ENCODE measurements at places on chromosomes 6 and 20.

DNA sequence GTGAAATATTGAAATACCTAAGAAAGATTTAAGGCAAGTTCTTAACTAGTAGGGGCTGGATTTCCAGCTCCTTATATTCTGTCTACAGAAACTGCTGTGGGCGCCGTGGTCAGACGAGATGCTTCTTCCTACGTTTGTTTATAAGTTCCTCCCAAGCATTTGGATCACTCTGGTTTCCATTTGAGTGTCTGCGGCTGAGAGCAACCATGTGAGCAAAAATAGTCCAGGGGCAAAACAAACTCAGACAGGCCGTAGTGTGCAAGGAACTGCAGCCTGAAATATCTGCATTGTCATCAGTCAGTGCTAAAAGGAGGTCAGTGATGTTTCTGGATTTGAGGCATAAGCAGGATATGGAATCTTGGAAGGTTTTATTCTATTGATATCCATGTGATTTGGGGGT lies 485.9 kb upstream of the JAG1 start:
- DNase-seq = no peak

DNA sequence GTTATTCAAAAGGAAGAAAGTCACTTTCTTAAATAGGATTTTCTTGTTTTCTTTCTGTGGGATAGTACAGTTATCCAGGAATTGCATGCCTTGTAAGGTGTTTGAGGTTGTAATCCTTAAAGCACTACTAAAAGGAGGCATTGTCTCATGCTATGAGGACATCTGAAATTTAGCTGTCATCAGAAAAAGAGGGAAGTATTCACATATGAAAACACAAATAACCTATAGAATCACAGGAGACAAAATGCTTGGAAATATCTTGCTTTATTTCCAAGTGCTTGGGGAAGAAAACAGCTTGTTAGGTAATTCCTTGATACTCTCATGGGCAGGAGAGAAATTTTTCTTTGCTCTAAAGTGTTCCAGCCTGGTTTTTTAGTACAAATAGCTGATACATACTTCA lies 40.1 kb downstream of the HECA start:
- DNase-seq = no peak

DNA sequence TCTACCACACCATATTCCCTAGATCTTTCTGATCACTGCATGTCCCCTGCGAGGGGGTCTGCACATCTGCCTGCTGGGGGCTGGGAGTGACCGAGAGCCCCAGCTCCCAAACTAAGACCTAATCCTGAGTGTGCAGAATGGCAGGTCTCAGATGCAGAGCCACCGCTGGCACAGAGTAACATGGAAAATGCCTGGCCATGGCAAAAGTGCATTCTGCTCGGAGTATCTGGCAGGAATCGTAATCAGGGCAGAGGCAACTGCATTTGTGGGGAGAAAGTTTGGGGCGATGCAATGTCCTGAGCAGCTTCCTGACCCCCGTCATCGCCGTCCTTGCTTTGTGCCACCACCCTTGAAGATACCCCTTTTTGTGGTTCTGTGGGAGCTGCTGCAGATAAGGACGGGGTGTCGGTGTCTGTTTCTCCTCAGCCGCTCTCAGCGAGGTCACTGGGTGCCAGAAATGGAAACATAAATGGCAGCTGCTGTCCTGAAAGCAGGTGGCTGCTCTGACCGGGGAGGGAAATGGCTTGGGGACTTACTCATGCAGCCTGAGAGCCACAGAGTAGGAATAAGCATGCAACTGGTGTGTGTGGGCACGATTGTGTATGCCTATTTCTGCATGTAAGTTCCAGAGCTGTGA lies 157.9 kb downstream of the LY86 start:
- DNase-seq = no peak

- DNase-seq = no peak
These were observed 11.2 kb downstream of the SLC22A1 start for GRCh38 chr6:160132776-160133338.

- DNase-seq = no peak
These were observed 3.1 kb upstream of the SLC17A1 start for GRCh38 chr6:25834950-25835349.

DNA sequence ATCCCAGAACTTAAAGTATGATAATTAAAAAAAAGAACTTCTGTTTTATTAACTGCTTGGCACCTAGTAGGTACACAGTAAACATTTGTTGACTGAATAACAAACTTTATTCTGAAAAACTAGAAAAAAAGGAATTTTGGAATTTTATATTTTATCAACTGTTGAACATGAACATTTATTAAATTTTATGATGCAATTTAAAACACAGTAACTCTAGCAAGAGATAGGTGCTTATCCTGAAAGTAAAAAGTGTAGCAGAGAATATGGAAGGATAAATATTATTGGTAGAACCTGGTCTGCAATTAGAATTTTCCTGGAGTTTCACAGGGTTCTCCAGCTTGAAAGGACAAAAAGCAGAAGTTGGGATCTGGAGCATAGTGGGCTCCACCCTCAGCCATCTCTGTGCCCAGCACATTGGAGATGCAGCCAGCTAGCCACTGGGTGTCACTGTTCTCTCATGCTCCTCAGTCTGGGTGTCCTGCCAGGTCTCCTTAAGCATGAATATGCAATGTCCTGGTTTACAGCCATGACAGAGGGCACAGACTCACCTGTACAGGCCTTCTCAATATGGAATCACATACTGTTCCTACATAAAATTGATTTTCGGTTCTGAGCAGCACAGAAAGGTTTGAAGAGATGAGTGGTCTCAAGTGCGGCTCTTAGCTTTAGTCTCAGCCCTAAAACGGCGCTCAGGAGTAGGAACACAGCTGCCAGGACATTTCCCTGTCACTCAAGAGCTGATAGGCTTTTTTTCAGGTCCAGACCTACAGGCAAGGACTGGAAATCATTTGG lies 31.7 kb upstream of the IL20RA start:
- DNase-seq = peak; percentile 59

DNA sequence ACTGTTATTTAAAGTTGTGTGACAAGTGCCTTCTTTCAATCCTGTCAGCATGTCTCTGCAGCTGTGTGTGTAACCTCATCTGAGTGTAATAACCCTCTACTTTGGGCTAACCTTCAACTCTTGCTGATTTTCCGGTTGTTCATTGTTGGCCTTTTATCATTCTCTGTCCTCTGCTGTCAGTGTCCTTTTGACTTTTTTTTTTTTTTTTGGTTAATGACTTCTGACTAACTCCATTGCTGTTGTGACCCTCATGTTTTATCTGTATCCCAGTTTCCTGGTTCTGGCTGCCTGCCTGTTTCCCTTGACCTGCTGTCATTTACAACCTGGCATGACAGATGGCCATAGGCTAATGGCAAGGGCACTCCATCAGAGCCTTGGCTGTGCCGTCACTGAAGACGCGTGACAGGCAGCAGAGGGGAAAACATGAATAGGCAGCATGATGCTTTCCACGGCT lies 145.7 kb upstream of the MAN1A1 start:
- no peak for DNase-seq

- DNase-seq = no peak
These were observed at the start of gene EBF4 for GRCh38 chr20:2692036-2692885. Gene EBF4 (plus strand): TSS chr20:2692780. CDS start chr20:2693646, 866 bp downstream.

DNA sequence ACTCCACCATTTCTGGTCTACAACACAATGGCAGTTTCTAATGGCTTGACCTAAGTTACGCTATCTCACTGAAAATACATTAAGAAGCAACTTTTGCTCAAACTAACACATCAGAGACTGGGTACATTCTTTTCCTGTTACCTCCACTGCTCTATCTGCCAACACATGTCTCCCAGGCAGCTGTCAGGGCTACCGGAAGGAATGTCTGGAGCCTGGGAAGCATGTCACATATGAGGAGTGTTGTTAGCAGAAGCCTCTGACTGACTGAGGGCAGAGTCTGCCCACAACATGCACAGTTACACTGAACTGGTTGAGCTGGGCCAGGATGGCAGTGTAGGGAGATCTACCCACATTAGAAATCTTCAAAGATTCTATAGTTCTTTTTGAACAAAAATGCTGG lies 264.5 kb downstream of the KIF16B start:
- DNase-seq = no peak

All from GM12864 (cell line).